CD4-positive, alpha-beta T cell treated with Interleukin-12 subunit alpha and Interleukin-12 subunit beta, for 1 hour (primary cell): ENCODE measurements at places on chromosomes 5 and 9.

DNA sequence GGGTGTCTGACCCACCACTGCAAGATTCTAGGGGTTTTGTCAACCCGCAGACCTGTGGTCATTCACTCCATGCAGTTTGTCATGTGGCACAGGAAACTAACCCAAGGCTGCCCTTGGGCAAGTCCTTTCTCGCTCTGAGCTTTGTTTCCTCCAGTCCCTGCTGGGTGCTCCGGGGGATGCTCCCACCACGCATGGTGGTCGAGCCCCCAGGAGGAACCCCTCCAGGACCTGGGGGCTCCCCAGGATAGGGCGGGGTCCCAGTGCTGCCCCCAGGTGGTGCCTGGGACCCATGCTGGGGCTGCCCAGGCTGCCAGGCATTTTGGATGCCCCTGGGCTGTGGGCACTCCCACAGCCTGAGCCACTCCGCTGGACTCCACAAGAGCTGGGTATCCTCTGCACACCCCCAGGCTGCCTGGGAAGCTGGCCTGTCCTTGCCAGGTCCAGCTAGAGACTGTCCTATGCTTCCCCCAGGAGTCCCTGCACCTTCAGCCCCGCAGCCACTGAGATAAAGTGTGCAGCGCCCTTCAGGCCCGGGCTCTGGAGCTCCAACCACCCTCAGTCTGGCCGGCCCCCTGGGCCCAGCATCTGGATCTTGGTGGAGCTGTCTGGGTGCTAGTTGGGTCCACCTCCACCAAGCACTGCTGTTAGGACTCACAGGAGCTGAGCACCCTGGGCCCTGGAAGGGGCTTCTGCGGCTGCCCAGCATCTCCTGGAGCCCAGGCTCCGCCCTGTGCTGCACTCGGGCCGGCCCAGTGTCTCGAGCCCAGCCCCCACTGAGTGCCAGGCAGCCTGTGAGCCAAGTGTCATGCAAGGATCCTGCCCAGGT, 104.3 kb downstream of the PHF2 start:
- no peak for DNase-seq

- DNase-seq = no peak
These were observed 751 bp upstream of the RIC1 start for GRCh38 chr9:5628183-5628529.

GRCh38 chr5:127920936-127921335, 162.6 kb upstream of the SLC12A2 start:
- DNase-seq = no peak

DNA sequence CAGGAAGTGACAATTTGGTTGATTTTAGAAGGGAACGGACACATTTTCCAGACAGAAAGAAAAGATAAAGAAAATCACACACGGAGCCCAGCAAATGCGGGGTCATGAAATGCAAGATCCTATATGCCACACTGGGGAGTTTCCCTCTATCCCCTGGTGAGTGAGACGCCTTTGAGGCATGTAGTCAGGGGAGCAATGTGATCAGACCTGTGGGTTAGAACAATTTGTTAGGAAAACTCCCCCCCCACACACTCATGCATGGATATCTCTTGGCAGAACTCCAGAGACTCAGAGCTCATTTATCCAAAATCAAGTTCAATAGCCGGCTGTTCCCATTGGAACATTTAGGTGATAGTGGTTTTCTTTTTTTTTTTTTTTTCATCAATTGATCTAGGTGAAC, 71.7 kb upstream of the TRIO start:
- DNase-seq = no peak

- DNase-seq = peak; percentile 16
These were observed 55.9 kb downstream of the NSUN2 start for GRCh38 chr5:6576861-6577501.

DNA sequence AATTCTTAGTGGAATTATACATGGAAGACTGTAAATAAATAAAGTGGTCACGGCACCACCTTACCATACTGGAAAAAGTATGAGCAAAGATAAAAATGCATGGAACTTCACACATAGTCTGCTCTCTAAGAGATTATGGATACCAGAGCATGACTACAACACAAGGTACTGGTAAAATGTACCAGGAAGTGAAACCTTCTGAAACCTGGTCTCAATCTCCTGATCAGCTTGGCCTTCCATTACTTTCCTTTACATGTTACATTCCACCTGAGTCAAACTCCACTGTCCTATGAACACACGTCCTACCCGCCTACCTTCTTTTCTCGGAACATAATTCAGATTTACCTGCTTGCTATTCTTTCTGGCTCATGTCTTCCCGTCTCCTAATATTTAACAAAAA, 15.9 kb downstream of the PTAR1 start:
- DNase-seq = no peak

DNA sequence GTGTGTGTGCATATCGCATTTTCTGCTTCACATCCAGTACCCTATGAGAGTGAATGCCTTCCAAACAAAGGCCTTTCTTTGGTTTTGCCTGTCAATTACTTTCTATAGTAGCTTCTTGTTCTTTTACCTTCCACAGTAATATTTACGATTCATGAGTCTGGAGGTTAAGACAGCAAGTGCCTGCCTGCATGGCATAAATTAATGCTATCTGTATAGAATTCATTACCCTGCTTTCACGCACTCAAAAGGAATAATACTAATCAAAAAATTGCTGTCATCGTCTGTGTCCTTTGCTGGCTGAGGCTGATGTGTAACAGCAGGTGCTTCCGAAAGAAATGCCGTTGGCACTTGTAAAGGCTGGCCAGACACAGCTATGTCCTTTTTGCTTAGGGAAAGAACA, 1304.4 kb upstream of the CDH6 start:
- no peak for DNase-seq

DNA sequence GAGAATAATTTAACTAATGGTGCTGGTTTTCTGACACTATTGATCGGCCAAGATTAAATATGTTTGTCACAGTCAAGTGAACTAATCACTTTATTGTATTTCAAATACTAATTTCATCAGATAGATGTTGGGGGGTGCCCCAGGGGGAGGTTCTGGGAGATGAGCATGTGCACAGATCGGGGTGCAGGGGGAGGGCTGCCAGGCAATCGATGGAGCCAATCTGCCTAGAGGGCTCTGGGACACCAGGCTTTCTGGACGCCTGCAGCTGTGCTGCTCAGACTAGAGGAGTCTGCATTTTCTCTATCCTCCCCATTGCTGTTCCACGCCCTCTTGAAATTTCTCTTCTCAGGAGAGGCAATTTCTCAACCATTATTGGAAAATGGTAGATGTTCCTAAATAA, 100.0 kb upstream of the ALDH1B1 start:
- DNase-seq = no peak

DNA sequence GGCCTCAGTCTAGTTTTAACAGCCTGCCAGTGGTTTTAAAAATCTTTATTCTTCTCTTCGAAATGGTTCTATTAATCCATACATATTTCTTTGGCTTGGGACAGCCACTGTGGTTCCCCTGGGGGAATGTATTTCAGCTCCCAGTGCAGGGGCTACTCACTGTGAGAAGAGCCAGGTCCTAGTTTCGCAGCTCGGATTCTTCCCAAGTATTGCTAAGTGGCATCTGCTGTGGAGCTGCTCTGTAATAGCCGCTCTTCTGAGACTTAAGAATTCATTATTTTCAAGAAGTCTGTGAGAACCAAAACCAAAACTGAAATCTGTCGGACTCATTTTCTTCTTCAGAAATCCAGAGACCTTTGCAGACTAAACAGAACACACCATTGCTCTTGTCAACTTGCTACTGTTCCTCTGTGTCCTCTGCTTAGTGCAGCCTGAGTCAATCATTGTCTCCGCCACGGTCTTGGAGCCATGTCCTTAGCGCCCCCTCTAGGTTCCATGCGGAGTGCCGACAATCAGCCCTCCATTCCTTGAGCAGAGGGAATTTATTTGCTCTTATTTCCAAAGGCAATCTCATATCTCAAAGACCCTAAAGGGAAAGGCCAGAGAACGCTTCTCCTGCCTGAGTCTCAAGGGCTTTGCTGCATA, 478.2 kb downstream of the SPATA31D1 start:
- no peak for DNase-seq

DNA sequence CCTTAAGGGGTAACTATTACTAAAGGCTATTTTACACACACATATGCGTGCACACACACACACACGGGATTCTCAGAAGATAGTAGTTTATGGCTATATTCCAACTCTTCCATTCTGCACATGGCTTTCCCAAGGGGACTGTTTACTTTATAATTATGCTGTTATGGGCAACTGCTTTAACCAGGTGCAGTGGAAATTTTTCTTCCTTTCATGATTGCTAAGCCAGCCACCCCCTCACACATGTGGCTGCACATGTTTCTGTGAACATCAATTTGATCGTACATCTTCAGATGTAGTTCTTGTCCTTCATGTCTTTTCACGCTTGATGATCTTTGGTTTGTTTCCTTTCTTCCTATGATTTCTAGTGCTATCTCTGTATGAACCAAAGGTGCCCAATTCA, 37.0 kb downstream of the MRPS30 start:
- no peak for DNase-seq

DNA sequence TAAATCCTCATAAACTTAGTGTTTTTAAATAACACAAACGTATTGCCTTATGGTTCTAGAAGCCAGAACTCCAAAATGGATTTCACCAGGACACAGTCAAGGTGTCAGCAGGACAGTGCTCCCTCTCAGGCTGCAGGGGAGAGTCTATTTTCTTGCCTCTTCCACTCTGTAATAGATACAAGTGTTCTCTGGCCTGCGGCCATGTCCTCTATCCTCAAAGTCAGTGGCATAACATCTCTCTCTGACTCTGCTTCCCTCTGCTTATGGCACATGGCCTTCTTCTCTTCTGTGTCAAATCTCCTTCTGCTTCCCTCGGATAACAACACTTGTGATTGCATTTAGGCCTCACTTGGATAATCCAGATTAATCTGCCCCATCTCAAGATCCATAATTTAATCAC, 129.4 kb upstream of the OR13F1 start:
- no peak for DNase-seq

- DNase-seq = no peak
These were observed 130.7 kb downstream of the SEC61B start for GRCh38 chr9:99352826-99353225.

DNA sequence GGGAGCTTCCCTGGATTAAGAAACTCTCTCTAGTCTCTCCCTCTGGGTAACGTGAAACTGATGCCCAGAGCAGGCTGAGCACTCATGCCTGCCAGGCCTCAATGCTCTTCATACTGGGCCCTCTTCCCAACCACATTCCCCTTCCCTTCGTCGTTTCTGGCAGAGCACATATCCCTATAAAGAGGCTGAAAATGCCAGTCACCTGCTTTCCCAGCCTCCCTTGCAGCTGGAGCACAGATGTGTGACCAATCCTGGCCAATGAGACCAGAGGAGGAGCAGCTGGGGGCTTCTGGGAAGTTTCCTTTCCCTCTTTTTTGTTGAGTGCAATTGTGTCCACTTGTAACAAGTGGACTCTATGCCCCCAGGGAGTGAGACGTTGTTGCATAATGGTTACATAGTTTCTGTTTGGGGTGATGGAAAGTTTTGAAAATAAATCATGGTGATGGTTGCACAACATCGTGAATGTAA, 30.2 kb upstream of the SMIM23 start:
- DNase-seq = no peak

GRCh38 chr9:94778013-94778412, 51.5 kb downstream of the AOPEP start:
- DNase-seq = no peak

DNA sequence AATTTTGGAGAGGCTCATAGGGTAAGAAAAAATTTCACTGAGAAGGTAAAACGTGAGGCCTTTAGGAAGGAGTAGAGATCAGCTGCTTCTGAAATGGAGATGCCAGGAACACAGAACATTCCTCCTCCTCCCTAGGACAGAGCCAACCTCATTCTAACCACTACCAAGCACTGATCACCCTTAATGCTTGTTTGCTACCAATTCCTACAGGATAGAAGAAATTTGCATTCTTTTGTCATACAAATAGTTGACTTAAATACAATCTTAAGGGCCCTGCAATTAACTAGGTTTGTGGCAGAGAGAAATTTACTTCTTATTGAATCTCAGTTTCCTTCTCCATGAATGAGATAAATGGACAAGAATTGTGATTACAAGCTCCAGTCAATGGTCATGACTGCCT, 780.2 kb upstream of the WWC1 start:
- no peak for DNase-seq

DNA sequence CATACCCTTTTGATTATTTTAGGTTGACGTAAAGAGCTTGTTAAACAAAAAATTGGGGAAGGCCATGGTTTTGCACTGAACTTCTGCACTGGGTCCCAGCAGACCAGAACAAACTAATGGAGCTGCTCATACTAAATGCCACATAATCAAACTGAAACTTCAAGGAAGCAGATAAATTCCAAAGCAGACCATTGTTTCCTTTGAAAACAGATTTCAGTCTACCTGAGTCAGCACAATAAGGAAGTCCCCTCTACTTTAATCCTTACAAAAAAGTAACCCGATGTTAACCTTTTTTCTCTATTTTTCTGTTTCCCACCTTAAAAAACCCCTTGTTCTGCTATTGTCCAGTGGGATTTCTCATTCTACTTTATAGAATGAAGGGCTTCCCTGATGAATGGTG, 39.2 kb downstream of the WDR36 start:
- no peak for DNase-seq

DNA sequence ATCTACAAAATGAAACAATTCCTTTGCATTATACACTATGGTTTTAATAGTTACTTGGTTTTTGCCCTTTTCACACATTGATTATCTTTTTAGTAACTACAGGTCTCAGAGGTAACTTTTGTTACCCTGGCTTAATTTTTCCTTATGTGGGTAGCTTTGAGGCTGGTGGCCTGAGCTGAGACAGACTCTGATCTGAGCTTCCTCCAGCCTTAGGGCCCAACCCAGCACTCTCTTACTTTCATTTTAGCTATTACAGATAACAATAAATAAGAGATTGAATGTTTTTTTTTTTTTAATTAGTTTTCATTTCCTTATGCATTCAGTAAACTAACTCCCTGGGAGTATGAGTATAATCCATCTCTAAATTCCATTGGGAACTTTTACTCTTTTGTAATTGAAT, 15.1 kb upstream of the OXCT1 start:
- no peak for DNase-seq

GRCh38 chr5:111929867-111930266, 172.9 kb upstream of the NREP start:
- no peak for DNase-seq

DNA sequence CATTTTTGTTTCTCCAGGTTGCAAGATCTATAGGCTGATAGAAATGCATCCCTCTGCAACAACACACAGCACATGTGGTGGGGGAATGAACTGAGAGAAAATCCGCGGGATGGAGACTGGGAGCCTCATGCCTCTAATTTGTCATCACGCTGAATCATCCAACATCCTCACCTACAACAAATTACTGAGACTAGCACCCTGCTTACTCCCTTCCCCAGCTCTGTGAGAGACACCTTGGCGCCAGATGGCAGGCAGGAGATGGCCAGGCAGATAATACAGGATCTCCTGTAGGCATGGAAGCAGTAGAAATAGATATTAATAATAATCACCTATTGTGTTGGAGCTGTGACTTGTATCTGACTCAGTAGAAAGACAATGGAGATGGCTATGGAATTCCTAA, 276.9 kb downstream of the SEMA5A start:
- DNase-seq = no peak

- peak; percentile 82 for DNase-seq
These were observed 57.4 kb upstream of the PLPP6 start for GRCh38 chr9:4604678-4605095.
